DMS79 treated with DMSO at 0.1 percent for 48 hours (cell line): ENCODE measurements at places on chromosomes 12 and 14.

GRCh38 chr14:74909501-74909900 lies 13.6 kb downstream of the RPS6KL1 start:
- DNase-seq: no peak

DNA sequence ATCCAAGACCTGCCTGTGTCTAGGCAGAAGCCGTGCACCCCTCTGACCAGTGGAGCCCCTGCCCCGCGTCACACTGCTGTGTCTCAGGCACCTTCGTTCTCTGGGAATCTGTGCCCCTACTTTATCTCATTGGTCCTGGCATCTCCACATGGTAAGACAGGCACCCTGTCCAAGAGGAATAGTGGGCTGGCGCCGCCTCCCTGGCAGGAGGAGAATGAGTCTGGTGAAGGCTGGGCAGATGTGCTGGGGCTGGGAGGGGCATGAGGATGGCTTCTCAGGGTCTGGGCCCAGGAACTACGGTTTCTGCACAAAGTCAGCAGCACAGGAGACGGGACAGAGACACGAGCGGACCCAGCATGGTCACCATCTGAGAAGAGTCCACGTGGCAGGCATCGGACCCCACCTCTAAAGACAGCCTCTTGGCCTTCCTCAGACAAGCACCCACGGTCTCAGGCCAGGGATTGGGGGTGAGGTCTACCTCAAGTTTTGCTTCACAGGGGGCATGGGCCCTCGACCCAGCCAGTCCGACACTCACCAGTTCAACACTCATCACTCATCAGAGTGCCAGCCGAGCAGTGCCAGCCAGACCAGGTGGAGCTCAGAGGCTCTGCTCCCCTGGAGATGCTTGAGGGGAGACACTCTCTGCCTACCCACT lies 306.7 kb downstream of the ADGRD1 start:
- no peak for DNase-seq

GRCh38 chr14:43200519-43200918 lies 1306.6 kb downstream of the FSCB start:
- DNase-seq: no peak

DNA sequence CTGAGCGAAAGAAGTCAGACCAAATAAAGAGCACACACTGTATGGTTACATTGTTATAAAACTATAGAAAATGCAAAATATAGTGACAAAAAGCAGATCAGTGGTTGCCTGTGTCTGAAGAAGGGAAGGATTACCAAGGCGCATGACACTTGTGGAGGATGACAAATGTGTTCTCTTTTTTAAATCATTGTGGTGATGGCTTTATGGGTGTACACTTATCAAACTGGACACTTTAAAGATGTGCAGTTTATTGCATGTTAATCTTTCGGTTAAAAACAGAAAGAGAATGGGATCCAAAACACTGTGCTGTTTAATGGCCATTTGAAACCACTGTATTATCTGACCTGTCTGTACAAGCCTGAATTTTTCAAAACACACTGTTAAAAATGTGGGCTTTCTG lies 8.8 kb upstream of the CDK17 start:
- no peak for DNase-seq
